HS-27A (cell line): ENCODE measurements at places on chromosomes 5 and 9.

DNA sequence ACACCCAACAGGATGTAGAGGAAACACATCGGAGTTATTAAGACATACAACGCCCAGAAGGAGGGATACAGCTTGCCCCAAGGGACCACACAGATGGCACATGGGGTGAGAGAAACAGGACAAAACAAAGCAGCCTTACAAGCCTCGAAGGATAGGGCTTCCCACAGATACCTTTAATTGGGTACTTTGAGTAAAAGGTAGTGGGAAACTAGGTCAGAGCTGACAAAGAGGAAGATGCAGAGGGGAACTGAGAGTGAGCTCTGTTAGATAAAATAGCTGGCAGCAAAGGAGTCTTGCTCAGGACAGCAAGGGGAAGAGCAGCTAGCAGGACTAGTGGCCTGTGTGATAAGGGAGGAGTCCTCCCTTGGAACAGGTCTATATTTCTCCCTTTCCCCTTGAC is 48.2 kb downstream of the OTP start:
- no peak for DNase-seq

DNA sequence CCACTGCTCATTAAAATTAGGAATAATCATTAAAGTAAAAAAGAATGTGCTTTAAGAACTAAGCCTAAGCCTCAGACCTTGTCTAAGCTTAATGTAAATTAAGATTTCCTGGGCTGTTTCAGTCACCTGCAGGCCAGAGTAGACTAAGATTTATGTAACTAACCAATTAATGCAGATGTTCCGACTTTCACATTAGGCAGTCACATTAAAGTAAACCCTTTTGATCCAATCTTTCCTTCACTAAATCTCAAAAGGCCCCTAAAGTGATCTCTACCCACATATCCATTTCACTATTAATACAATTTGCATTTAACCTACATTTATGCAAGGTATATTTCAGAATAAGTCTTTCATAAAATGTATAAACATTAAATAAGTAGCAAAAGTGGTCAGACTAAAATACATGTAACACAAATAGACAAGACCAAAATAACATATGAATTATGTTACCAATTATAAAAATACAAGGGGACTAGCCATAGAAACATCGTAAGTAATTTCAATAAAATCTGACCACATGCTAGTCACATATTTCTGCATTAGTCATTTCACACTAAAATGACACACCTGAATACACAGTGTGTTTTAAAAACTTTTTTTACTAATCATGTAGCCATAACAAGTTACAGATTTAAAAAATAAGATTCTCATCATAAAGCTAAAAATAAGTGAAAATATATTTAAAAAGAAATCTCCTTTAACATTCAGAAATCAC is 7.7 kb downstream of the NR3C1 start:
- DNase-seq: no peak

DNA sequence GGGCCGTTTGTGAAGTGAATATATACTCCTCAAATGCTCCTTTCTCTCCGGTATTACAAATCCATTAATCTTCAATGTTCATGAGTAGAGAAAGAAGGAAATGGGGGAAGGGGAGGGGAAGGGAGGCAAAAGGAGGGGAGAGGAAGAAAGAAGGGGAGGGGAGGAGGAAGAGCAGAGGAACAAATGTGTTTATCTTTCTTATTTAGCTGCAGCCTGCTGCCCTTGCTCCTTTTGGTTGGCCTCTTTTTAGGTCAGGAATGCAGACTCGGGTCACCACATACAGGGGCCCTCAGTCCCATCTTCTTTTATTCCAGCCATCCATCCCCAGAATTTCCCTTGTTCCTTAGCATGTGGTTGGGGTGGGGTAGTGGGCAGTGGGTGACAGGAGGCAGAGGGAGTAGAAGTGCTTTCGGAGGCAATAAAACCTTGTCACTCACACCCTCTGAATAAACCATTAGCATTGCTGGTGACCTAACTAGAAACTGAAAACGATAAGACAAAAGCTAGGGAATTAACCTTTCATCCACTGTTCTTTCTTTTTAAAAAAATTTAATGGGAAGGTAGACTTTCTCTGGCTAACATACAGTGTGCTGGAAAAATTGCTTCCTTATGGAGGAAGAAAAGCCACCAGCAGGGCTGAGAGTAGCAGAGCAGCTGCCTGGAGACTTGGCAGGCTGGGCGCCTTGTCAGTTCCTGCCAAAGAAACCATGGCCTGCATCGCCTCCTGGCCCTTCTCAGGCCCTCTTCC is 16.8 kb upstream of the PRLR start:
- DNase-seq: no peak

DNA sequence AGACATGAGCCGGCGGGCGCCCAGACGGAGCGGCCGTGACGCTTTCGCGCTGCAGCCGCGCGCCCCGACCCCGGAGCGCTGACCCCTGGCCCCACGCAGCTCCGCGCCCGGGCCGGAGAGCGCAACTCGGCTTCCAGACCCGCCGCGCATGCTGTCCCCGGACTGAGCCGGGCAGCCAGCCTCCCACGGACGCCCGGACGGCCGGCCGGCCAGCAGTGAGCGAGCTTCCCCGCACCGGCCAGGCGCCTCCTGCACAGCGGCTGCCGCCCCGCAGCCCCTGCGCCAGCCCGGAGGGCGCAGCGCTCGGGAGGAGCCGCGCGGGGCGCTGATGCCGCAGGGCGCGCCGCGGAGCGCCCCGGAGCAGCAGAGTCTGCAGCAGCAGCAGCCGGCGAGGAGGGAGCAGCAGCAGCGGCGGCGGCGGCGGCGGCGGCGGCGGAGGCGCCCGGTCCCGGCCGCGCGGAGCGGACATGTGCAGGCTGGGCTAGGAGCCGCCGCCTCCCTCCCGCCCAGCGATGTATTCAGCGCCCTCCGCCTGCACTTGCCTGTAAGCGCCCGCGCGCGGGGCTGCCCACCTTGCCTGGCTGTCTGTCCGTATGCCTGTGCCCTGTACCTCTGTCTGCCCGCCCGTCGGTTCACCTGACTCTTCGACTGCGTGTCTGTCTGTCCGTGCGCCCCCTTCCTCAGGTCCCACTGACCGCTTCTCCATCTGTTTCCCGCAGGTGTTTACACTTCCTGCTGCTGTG is 412 bp downstream of the FGF18 start:
- no peak for DNase-seq

GRCh38 chr5:119335261-119335677 is 20.6 kb upstream of the TNFAIP8 start:
- DNase-seq: no peak

DNA sequence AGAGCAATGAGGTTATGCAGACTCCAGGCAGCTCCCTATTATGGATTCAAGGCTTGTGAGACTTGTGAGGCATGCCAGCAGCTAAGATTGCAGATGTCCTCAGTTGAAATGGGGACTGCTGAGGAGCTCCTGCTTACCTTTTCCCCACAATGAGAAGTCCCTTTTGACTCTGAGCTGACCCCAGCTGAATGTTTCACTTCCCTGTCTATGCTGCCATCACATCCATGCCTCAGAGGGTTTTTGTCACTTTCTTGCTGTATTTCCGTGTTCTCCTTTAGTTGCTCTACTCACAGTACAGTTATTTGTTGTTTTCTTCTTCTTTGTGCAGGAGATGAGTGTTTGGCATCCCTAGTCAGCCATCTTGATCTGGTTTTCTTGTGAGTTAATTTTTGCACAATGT is 18.8 kb upstream of the OR2S2 start:
- no peak for DNase-seq

GRCh38 chr5:95615164-95615467 is 4.8 kb upstream of the GPR150 start:
- no peak for DNase-seq

DNA sequence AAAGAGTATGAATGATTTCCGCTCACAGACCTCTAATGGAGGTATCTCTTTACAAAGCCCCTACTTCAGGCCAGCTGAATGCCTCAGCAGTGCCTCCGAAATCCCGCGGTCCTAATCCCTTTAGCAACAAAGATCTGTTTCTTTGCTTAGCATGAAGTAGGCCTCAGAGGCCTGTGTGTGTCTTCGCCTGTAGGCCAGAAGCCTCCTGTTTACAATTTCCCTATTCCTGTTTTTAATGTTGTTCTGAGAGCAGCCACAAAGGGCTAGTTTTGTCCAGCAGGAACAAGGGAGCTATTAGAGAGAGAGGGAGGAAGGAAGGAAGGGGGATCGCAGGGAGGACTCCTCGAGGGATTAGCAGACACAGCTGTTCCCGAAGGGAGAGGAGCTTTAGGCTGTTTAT is 166.4 kb upstream of the SPRY4 start:
- DNase-seq: no peak

GRCh38 chr5:137621861-137622823 is 113.7 kb downstream of the KLHL3 start:
- no peak for DNase-seq

DNA sequence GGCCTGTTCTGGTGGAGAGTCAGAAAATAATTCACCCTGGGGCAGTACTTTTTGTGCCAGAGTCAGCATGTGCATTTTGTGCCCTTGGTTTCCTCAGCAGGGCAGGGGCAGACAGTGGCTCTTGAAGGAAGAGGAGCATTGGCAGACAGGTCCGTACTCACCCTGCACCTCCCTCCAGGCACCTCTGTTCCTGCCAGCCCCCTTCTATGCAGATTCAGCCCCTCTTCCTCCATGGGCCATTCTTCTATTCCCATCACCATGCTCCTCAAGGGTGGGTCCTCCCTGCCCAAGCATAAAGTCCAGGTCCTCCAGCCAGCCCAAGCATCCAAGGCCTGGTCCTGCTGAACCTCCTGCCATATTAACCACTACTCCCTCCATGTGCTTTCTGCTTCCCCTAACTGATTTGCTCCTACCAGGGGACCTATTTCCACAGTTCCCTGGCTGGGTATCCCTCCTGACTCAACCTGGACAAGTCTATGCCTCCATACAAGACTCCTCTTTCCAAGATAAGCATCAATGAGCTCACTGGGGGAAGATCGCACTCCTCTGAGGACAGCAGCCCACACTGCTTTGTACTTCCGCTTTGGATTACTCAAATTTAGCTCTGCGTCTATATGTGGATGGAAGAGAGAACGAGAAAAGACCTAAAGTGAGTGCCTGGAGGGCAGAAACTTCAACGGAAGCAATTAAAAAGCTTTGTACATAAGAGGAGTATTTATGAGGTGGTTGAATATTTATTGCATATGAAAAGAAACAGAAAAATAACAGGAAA is 9.3 kb upstream of the ACSL6 start:
- no peak for DNase-seq

DNA sequence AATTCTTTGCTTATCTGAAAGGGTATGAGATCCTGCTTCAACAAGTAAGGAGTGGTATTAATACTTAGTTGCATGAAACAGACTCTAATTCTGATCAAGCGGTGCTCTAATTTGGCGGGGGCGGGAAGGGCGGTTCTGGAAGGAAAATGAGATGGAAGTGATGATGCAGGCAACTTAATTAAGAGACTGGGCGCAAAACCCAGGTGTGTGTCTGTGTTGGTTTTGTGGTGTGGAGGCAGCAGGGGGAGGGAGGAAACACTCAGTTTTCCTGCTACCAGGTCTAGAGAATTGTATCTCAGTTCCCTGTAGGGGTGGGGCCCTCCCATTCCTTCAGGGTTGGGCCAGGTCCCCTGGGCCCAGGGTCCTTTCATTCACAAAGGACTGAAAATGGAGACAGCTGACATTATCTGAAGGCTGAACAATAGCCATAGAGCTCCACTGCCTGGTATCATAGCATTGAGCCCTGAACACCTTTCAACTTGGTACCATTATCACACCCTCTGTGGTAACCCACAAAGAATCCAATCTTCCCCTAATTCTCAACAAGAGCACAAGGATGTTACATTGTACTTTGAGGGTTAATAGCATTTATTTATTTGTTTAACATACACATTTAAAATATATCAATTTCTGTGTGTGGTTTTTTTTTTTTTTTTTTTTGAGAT is 17.2 kb upstream of the C5orf47 start:
- no peak for DNase-seq
